SIG-M5 (cell line): ENCODE measurements at places on chromosomes 6 and 20.

DNA sequence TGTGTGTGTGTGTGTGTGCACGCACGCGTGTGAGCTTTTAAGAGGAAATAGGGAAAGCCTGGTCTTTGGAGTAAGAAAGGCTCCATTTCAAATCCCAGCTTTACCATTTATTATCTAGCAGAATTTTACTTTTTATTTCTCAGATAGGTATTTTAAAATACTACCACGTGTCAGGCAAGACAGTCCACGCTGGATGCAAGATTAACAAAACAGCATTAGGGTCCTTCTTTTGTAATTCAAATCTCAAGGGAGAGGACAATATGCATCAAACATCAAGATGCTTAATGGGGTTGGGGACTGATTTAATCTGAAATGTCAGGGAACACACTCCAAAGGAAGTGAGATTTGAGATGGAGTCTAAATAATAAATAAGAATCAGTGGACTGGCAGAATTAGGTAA lies 768.8 kb downstream of the PHF3 start:
- DNase-seq, result no peak

- DNase-seq, result no peak
Observed at GRCh38 chr20:48984575-48985219, 61.4 kb upstream of the CSE1L start.

GRCh38 chr6:35494161-35494563 lies 2.7 kb downstream of the TEAD3 start:
- no peak for DNase-seq

GRCh38 chr6:49300443-49300842 lies 162.6 kb downstream of the MMUT start:
- DNase-seq, result no peak

- no peak for DNase-seq
Observed at GRCh38 chr6:14290041-14290771, 172.6 kb downstream of the CD83 start.

GRCh38 chr20:51804754-51805153 lies 2.4 kb upstream of the SALL4 start:
- no peak for DNase-seq

- no peak for DNase-seq
Observed at GRCh38 chr6:108002365-108003221, 44.6 kb upstream of the SEC63 start.

- no peak for DNase-seq
Observed at GRCh38 chr20:44942264-44942973, 17.8 kb downstream of the TOMM34 start.

GRCh38 chr20:57008217-57008616 lies 258.2 kb downstream of the BMP7 start:
- DNase-seq, result no peak

- DNase-seq, result no peak
Observed at GRCh38 chr6:107578642-107579341, 88.9 kb downstream of the SOBP start.

- DNase-seq, result no peak
Observed at GRCh38 chr6:121857551-121857950, 422.1 kb downstream of the GJA1 start.

DNA sequence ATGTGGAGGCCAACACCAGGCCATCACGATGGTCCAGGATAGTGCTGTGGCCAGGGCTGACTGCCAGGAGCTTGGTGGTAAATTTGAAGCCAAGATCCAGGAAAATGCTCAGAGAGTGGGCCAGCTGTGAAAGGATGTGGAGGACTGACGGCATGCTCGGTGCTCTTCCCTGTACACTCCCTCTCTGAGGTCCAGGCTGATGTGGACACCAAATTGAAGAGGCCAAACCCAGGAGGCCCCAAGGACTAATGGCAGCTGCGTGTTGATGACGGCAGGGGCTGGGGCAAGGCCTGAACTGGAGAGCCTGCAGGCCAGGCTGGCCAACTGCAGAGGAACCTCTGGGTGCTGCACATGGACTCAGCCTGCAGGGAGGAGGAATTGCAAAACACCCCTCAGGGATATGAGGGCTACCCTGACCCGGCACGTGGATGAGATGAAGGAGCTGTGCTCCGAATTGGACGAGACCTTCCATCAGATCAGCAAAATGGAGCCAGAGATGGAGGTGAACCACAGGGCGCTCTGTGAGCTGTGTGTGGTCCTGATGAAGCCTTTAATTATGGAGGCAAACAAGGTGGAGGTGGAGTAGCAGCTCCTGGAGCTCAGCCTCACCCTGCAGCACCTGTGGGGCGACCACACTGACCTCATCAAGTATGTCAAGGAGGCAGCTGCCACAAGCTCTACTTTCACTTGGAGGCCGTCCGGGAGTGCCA lies 6.9 kb upstream of the RAET1E start:
- no peak for DNase-seq

DNA sequence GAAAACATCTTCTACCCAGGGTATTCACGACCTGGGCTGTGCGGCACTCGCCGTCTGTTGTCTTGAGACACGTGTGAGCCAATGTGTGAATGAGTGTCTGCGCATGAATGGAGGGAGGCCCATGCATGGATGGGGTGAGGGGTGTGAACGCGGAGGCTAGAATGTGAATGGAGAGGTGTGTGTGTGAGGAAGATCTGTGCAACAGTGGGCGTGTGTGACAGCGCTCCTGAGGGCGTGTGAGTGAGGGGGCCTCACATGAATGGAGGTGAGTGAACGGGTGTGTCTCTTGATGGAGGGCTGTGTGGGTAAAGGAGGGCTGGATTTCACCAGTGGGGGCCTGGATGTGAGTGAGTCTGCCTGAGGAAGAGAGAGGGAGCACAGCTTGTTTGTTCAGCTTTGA lies 146.0 kb downstream of the LRFN2 start:
- no peak for DNase-seq

DNA sequence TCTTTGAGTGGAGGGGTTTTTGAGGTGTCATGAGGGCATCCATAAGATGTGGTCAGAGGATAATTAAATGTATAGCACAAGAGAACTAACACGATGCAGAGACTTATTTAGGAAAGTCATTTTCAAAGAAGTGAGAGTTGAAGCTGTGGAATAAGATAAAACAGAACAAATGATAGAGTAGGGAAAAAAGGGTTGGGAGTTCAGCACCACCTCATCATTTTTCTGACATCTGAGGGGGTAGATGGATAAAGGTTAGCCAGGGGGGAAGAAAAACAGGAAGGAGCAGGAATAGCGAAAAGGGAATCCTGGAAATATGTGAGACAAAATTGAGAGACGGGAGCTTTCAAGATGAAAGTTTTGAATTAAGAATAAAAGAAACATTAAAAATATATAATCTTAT lies 434.2 kb downstream of the NKAIN2 start:
- DNase-seq, result no peak
